ENCODE measurements at places on chromosomes 6 and 20.

- DNase-seq: no peak
These were observed 44.9 kb upstream of the TLDC2 start for GRCh38 chr20:36830791-36831691.

- peak; percentile 54 for DNase-seq
These were observed 544.6 kb upstream of the BTBD3 start for GRCh38 chr20:11372876-11373790.

DNA sequence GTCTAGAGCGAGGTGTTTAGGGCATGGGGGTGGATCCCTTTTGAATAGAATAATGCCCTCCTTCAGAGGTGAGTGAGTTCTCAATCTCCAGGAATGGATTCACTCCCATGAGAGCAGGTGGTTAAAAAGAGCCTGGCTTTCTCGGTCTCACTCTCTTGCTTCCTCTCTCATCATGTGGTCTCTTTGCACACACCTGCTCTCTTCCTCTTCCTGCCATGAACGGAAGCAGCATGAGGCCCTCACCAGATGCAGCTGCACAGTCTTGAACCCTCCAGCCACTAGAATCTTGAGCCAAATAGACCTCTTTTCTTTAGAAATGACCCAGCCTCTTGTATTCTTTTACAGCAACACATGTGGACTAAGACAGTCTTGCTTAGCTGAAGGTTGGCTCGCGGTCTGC, 119.3 kb downstream of the BMP7 start:
- no peak for DNase-seq

- DNase-seq: no peak
These were observed 27.5 kb upstream of the INSM1 start for GRCh38 chr20:20340443-20340842.

- peak; percentile 34 for DNase-seq
These were observed 2.1 kb downstream of the VEGFA start for GRCh38 chr6:43771858-43772680.

DNA sequence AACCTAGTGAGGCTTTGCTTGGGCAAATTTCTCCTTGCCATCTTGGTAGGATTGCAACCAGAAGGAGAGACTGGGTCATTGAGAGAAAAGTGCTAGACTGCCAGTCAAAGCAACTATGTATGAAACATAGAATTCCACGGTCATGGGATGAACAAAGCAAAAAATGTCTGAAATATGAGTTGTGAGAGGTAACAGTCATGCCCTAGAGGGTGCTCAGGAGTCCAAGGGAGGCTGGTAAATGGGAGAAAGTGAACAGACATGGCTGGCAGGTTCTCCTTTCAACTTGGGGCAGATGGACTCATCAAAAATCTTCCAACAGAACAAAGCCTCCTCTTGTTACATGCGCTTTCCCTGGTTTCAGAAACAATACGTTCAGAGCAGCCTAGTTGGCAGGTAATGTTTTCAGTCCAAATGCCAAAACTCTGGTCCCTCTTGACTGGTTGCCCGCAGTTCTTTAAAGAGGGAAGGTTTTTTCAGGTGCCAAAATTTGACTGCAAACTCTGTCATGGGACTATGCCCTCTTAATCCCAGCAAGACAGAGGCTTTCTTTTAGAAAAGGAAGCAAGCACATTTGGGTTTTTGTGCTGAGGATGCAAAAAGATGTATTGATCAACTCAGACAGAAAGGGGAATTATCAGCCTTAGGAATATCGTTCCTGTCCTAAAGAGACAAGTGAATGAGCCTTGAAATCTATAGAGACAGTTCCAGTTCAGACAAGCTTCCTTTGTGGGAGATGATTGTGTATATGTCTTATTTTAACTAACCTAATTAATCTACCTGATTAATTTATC, 68.5 kb upstream of the SASH1 start:
- DNase-seq: no peak

DNA sequence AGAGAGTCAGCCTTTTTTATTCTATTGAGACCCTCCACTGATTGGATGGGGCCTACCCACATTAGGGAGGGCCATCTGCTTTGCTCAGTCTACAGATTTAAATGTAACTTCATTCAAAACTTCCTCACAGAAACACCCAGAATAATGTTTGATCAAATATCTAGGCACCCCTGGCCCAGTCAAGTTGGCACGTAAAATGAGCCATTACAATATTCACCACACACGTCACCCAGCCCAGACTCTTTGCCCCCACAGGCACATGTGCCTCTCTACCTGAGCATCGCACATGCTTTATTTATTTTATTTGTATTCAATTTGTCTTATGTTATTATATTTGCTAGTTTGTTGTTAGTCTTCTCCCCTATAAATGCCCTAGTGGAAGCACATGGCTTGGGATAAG, 70.9 kb upstream of the EYA2 start:
- DNase-seq: no peak

GRCh38 chr20:14861028-14861699, 523.8 kb upstream of the FLRT3 start:
- DNase-seq: peak; percentile 12

DNA sequence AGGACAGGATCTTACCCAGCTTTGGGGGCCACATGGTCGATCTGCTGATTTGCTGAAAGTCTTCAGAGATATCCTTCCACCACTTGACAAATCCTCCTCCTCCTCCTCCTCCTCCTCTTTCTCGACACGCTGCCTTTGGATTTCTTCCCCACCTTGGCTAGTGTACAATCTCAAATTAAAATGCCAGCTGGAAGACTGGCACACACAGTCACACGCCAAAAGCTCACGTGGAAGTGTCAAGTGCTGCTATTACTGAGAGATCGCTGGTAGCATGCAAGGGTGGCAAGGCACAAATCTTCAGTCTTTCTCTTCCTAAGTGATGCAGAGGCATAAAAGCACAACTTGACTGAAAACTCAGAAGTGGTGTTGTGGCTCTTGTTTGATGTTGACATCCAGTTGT, 35.3 kb downstream of the GPR6 start:
- no peak for DNase-seq

- no peak for DNase-seq
These were observed 605.8 kb upstream of the NOX3 start for GRCh38 chr6:156061465-156061864.
